Naive thymus-derived CD8-positive, alpha-beta T cell (primary cell): ENCODE measurements at places on chromosomes 16 and 17. TPM values are rescaled to one million over a fixed set of nuclear protein-coding genes. Genes with fewer than 3 reads are reported as not detected.

The NFATC3 gene
- total RNA-seq = 156 TPM

GRCh38 chr16:4233431-4233830, 8.4 kb downstream of the SRL start:
- H3K27ac ChIP-seq = no peak overlapping the region
- H3K4me3 ChIP-seq = no peak overlapping the region
- H3K36me3 ChIP-seq = no peaks in the 10 kb centered on the region
- H3K4me1 ChIP-seq = no peaks in the 10 kb centered on the region
- peaks cover 25% of the 10 kb centered on the region for H3K27me3 ChIP-seq
- DNase-seq = no peak

The CDRT4 gene
- 10.6 TPM for total RNA-seq

The QRICH2 gene
- total RNA-seq = 8.3 TPM

The ZNF287 gene
- 18.8 TPM for total RNA-seq

GRCh38 chr16:78462288-78463208, 363.1 kb downstream of the WWOX start:
- no peaks in the 10 kb centered on the region for H3K27me3 ChIP-seq
- no peak for DNase-seq
- H3K36me3 ChIP-seq = peaks cover 21% of the 10 kb centered on the region
- H3K4me3 ChIP-seq = no peak overlapping the region

The ZSCAN10 gene
- total RNA-seq = 0.26 TPM

GRCh38 chr17:59470624-59471297, 94.6 kb upstream of the DHX40 start:
- no peaks in the 10 kb centered on the region for H3K27me3 ChIP-seq
- no peaks in the 10 kb centered on the region for H3K36me3 ChIP-seq
- H3K4me1 ChIP-seq = peaks cover 8% of the 10 kb centered on the region
- H3K27ac ChIP-seq = no peak overlapping the region
- no peak overlapping the region for H3K4me3 ChIP-seq

The C17orf100 gene
- 3.4 TPM for total RNA-seq

- H3K4me1 ChIP-seq = peaks cover 22% of the 10 kb centered on the region
- peak overlapping the region; percentile 91 for H3K4me3 ChIP-seq
- peak overlapping the region; percentile 91 for H3K27ac ChIP-seq
- no peaks in the 10 kb centered on the region for H3K36me3 ChIP-seq
Measured at GRCh38 chr16:30949650-30950515, 1.0 kb downstream of the ORAI3 start.

DNA sequence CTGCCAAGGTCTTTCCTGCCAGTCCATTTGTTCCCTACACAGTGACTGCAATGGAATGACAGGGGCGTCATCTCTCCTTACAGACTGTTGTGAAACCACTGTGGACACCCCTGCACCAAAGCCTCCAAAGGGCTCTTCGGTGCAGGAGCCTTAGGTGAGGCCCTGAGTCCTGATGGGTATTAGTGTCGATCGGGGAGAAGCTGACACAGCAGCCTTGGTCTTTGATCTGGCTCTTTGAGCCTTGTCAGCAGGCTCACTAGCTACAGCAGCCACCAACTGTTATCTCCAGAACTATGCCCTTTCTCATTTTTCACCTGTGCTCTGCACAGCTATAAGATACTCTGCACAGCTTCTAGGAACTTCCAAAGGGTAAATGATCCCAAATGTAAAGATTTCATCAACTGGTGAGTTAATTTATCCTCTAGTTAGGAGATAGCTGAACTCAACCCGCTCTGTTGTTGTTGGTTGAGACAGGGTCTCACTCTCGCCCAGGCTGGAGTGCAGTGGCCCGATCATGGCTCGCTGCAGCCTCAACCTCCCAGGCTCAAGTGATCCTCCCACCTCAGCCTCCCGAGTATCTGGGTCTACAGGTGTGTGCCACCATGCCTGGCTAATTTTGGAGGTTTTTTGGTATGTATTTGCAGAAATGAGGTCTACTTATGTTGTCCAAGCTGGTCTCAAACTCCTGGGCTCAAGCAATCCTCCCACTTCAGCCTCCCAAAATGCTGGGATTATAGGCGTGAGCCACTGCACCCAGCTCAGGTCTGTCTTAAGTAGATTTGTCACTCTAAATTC, 19.7 kb downstream of the G6PC1 start:
- peaks cover 6% of the 10 kb centered on the region for H3K4me1 ChIP-seq
- no peak for DNase-seq
- no peaks in the 10 kb centered on the region for H3K36me3 ChIP-seq
- no peak overlapping the region for H3K4me3 ChIP-seq
- H3K27me3 ChIP-seq = peaks cover 3% of the 10 kb centered on the region

DNA sequence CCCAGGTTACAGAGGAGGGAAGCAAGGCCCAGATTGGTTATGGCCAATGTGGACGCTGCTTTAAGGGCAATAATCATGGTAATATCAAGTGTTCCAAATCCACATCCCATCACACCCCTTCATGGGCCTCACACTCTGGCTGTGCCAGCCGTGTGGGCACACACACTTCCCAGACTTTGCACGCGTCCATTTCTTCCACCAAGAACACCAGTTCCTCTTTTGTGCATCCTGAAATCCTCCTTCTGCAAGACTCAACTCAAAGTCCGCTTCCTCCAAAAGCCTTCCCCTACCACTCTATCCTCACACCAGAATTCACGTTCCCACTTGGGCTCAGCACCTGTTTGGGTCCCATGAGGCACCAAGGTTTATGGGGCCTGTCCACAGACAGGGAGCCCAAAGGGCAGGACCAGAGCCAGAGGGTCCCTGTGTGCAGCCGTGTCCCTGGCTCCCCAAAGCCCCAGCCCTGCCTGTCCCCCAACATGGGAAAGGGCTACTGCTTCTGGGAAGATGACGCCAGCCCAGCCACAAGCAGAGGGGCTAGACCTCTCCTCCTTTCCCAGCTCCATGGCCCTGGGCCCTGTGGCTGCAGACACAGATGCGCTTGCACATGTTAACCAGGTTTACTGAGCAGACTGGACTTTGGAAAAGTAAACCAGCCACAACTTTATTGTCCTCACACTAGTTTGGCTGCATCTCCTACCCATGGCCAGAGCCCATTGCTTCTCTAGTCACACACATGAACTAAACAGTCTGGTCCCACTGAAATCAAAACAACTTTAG, 20.3 kb downstream of the SPNS3 start:
- no peak overlapping the region for H3K4me3 ChIP-seq
- no peak overlapping the region for H3K27ac ChIP-seq
- peaks cover under 1% of the 10 kb centered on the region for H3K36me3 ChIP-seq
- no peaks in the 10 kb centered on the region for H3K4me1 ChIP-seq
- H3K27me3 ChIP-seq = no peaks in the 10 kb centered on the region
- no peak for DNase-seq

The ATP2A1 gene
- 1.2 TPM for total RNA-seq

GRCh38 chr16:72060405-72060804, 2.6 kb upstream of the HPR start:
- H3K4me3 ChIP-seq = no peak overlapping the region
- no peaks in the 10 kb centered on the region for H3K27me3 ChIP-seq
- DNase-seq = no peak
- H3K4me1 ChIP-seq = no peaks in the 10 kb centered on the region

GRCh38 chr16:15775663-15776304, 81.0 kb downstream of the MYH11 start:
- no peak overlapping the region for H3K27ac ChIP-seq
- H3K36me3 ChIP-seq = no peaks in the 10 kb centered on the region
- no peaks in the 10 kb centered on the region for H3K4me1 ChIP-seq
- H3K4me3 ChIP-seq = no peak overlapping the region
- H3K27me3 ChIP-seq = no peaks in the 10 kb centered on the region

DNA sequence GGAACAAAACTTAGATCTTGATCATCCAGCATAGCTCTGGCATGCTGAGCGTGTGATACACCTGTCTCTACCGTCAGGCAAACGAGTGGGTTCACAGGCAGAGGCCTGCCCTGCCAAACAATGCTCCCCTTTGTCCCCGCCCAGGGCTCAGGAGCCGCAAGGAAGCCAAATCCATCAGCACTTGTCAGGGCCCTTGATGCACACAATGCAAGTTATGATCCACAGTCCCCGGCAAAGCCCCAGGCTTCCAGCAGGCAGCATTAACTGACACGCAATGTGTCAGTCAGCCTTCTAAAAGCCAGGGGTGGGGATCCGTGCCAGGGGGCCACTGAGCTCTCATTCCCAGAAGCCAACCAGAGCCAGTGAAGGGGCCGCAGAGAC, 460.9 kb downstream of the SLC39A11 start:
- no peaks in the 10 kb centered on the region for H3K36me3 ChIP-seq
- H3K27ac ChIP-seq = no peak overlapping the region
- H3K4me1 ChIP-seq = peaks cover 15% of the 10 kb centered on the region
- H3K4me3 ChIP-seq = no peak overlapping the region
- DNase-seq = no peak

DNA sequence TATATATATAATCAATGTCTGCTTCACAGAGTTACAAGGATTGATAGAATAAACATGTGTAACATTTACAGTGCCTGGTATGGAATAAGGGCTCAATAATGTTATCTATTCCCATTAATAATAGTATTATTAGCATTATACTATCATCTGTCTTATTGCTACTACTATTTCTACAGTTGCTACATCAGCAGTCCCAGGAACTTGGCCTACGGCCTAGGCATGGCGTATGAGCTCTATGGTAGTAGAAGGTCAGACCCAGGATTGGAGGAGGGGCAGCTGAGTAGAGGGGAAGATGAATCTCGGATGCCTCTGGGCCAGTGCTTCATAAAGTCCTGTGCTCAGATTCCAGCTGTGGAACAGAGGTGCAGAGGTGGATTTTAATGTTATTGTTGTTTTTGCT, 146.3 kb upstream of the TBX2 start:
- H3K27me3 ChIP-seq = no peaks in the 10 kb centered on the region
- H3K36me3 ChIP-seq = no peaks in the 10 kb centered on the region
- DNase-seq = no peak
- H3K27ac ChIP-seq = no peak overlapping the region
- H3K4me3 ChIP-seq = no peak overlapping the region
- no peaks in the 10 kb centered on the region for H3K4me1 ChIP-seq

GRCh38 chr16:9843424-9844018, 338.7 kb downstream of the GRIN2A start:
- no peaks in the 10 kb centered on the region for H3K27me3 ChIP-seq
- no peaks in the 10 kb centered on the region for H3K4me1 ChIP-seq
- H3K4me3 ChIP-seq = no peak overlapping the region
- DNase-seq = no peak
- H3K27ac ChIP-seq = no peak overlapping the region

GRCh38 chr16:85464383-85465305, 148.5 kb upstream of the GSE1 start:
- no peak for DNase-seq
- no peaks in the 10 kb centered on the region for H3K36me3 ChIP-seq
- H3K27me3 ChIP-seq = peaks cover 3% of the 10 kb centered on the region
- H3K4me3 ChIP-seq = peak overlapping the region; percentile 34
- H3K27ac ChIP-seq = no peak overlapping the region
- H3K4me1 ChIP-seq = peaks cover 7% of the 10 kb centered on the region
